T-helper 2 cell treated with Interferon-gamma antibody and Interleukin-4, amounts not matched to agents 5 μg/mL and 100 μg/mL, for 36 hours (primary cell): ENCODE measurements at places on chromosomes 3 and 15.

DNA sequence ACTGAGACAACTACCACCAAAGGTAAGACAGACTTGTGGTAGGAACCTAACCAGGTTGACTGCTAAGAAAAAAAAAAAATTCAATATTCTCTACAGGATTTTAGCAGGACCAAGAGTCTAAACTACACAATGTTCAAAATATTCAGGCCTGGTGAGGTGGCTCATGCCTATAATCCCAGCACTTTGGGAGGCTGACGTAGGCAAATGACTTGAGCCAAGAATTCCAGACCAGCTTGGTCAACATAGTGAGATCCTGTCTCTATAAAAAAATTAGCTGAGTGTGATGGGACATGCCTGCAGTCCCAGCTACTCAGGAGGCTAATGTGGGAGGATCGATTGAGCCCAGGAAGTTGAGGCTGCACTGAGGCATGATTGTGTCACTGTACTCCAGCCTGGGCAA is 341.6 kb upstream of the WNT5A start:
- DNase-seq = no peak

DNA sequence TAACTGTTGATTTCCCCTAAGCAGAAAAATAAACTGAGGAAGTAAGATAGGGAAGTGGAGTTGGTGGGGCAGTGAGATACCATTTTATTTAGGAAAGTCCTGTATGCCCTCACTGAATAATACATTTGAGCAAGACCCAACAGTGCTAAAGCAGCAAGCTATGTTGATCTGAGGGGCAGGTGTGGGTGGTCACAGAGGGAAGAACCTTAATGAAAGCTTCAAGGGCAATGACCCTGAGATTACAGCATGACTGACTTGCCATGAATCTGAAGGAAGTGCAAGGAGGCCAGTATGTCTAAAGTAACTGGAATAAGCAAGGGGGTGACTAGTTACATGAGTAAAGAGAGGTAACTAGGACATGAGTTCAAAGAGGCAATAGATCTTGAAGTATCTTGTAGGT is 159.5 kb downstream of the CD47 start:
- no peak for DNase-seq

DNA sequence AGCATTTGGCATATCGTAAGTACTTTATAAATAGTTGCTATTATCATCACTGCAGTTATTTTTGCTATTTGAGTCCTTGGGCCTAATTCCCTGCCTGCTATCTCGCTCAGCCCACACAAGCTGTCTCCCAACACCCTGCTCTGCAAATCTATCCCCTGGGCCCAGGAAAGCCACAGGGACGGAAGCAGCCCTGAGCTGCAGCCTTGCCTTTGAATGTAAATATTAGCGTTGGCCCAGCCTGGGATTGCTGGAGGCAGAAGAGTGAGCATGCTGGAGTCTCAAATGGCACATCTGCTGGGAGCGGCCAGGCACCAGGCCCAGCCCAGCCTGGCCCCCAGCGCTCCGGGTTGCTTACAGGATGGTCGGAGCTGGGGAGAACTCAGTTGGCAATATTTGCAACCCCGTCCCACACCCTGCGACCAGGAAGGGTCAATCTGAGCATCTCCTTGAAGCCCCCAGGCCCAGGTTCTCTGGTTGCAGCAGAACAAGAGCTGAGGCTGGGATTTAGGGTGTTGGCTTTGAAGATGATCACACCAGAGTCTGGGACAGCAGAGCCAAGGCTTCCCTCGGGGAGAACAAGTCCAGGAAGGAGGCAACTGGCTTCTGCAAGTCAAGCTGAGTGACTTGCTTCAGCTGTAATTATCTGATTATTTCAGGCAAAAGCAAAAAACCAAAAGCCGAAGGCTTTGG is 529.6 kb downstream of the SHQ1 start:
- no peak for DNase-seq

DNA sequence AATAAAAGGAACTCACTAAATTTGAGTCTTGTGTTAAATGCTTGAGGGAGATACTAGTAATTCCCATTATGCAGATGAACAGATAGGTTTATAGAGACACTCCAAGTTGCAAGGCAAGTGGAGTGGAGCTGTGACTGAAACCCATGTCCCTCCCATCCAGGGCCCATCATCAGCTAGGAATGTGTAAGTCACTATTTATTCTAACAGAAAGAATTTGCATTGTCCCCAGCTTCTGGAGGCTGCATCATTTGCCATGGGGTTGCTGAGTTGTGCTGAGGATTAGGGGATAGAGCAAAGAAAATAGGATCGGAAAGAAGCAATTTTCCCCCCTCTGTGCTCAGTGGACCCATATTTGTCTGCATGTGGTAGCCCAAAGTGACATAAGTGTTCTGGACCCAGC is 197.4 kb upstream of the RGMA start:
- no peak for DNase-seq

GRCh38 chr3:132432639-132433038 is 15.3 kb downstream of the DNAJC13 start:
- peak; percentile 25 for DNase-seq

- DNase-seq = no peak
These were observed 229.9 kb downstream of the THRB start for GRCh38 chr3:24264748-24265158.

- DNase-seq = no peak
These were observed 1072.0 kb downstream of the NSUN3 start for GRCh38 chr3:95134693-95135413.

- DNase-seq = no peak
These were observed 2.9 kb downstream of the ACY1 start for GRCh38 chr3:51986010-51986947.

DNA sequence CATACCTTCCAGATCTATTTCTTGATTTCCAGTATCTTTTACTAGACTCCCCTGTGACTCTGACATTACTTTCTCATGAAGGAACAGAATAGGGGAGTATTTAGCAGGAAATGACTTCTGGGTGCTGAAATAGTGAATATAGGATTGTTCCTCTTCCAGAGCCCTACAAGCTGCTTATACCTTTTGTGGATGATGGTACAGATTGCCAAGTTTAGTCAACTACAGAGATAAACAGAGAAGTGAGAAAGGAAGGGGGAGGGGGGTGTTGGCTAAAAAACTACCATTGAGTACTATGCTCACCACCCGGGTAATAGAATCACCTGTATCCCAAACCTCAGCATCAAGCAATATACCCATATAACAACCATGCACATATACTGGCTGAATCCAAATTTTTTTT is 298.3 kb upstream of the GPR149 start:
- DNase-seq = no peak

GRCh38 chr3:71972031-71972430 is 187.1 kb upstream of the PROK2 start:
- no peak for DNase-seq

DNA sequence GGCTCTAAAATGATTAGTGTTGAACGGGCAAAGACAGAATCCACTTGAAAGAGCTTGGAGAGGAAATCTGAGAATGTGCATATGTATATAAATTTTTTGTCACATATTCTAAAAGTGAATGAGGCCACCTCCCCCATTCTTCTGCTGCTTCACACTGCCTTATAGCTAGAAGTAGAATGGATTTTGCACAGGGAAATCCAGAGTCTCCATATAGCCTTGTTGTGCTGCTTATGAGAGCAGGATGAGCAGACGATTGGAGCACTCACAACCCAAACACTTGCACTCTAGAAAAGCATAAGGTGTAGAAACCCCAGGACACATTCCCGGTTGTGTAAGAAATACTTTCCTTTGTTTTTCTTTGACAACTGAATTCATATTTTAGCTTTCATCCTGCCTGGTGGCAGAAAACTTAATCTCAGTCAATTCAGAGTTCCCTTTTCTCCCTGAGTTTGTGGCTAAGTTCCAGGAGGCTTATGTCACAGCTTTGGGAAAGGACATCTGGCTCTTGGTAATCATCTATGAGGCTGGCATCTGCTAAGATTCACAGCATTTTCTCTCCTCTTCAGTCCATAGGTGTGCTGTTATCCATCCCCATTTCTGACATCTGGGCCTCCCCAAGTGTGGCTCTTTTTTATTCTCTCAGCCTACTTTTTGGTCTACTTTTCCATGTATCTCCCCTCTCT is 188.4 kb upstream of the PFN2 start:
- DNase-seq = no peak

DNA sequence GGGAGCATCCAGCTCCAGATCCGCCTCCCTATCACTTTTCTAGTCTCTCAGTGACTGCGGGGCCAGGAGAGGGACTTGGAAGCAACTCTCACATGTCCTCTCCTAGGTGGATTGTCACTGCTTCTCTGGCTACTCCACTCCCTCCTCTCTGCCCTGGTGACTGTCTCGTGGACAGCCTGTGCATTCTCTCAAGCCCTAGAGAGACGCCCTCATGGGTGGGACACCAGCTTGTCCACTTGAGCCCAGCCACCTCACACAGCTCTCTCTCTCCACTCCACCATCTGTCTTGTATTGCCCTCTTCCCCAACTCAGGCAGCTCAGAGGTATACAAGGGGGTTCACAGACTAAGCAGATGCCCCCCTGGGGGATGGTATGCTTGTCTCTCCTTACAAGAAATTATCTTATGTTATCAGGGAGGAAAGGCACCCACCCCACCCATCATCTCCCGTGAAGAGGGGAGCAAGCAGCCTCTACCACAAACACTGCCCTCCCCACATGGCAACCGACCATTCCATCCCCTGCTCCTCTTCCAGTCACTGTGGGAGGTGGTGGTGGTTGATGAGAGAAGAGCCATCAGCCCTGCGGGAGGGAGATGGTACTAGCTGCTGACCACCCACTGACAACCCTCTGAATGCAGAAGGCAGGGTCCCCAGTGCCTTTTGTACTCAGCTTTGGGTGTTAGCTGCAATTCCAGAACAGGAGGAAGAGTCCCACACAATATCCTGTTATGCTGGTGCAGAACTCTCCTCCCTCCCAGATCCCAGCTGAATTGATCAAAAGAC is 15.5 kb upstream of the LOXL1 start:
- DNase-seq = no peak

GRCh38 chr15:71630475-71630809 is 179.9 kb upstream of the NR2E3 start:
- DNase-seq = no peak

DNA sequence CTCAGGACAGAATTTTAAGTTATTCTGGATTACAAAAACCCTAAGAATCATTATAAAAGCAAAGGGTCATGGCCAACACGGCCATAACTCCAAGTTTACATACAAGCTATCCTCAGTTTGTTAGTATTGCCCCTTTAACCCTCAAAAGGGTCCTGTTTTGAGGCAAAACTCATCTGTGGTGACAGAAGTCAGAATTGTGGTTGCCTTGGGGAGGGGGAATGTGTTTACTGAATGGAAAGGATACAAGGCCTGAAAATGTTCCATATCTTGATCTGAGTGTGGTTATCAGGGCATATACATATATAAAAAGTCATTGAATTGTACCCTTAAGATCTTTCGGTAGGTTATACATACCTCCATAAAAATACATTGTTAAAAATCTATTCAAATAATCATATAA is 2.1 kb downstream of the SFMBT1 start:
- DNase-seq = no peak

DNA sequence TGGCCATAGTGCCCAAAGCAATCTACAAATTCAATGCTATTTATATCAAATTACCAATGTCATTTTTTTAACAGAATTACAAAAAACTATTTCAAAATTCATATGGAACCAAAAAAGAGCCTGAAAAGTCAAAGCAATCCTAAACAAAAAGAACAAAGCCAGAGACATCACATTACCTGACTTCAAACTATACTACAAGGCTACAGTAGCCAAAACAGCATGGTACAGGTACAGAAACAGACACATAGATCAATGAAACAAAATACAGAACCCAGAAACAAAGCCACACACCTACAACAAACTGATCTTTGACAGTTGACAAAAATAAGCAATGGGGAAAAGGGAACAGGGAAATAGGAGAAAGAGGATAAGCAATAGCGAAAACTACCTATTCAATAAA is 26.6 kb upstream of the THSD4 start:
- DNase-seq = no peak

DNA sequence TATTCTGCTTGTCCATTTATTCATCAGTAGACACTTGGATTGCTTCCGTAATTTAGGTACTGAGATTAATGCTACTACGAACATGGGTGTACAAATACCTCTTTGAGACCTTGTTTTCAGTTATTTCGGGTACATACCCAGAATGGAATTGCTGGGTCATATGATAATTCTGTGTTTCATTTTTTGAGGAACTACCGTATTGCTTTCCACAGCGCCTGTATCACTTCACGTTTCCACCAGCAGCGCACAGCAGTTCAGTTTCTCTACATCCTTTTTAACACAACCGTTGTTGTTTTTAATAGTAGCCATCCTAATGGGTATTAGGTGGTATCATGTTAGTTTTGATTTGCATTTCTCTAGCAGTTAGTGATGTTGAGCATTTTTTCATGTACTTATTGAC is 9.5 kb downstream of the PAK2 start:
- DNase-seq = no peak

DNA sequence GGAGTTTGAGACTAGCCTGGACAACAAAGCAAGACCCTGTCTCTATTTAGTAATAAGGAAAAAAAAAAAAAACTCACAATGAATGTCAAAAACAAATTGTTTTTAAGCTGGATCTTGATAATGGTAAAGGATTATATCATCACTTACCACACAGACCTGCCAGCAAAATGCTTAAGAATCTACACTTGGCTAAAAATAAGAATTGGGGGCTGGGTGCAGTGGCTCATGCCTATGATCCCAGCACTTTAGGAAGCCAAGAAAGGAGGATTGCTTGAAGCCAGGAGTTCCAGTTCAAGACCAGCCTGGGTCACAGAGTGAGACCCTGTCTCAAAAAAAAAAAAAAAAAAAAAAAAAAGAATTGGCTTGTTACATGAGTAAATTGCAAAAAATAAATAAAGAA is 31.0 kb downstream of the ACAP2 start:
- DNase-seq = no peak

DNA sequence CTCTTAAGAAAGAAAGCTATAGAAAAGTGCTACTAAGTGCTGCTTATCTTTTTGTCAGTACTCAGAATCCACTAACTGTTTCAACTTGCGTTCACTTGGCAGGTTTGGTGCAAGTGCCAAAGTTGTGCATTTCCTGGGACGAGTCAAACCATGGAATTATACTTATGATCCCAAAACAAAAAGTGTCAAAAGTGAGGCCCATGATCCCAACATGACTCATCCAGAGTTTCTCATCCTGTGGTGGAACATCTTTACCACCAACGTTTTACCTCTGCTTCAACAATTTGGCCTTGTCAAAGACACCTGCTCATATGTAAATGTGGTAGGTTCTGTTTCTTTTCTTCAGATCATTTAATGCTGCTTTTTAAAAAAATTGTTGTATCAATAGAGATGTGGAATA is 32.6 kb downstream of the GYG1 start:
- no peak for DNase-seq

DNA sequence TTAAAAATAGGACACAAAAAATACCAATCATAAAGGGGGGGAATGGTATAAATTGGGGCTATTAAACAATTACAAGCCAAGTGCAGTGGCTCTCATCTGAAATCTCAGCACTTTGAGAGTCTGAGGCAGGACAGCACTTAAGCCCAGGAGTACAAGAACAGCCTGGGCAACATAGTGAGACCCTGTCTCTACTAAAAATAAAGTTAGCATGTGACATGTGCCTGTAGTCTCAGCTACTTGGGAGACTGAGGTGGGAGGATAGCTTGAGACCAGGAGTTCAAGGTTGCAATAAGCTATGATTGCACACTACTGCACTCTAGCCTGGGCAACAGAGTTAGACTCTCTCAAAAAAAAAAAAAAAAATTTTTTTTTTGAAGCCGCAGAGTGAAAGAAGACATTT is 23.8 kb upstream of the GABPB1 start:
- no peak for DNase-seq

GRCh38 chr3:188712248-188712924 is 459.4 kb upstream of the TPRG1 start:
- no peak for DNase-seq
